ENCODE measurements at places on chromosomes 4 and X.
A peak's percentile ranks its signal among the peaks of the same experiment; 100 is the strongest.

DNA sequence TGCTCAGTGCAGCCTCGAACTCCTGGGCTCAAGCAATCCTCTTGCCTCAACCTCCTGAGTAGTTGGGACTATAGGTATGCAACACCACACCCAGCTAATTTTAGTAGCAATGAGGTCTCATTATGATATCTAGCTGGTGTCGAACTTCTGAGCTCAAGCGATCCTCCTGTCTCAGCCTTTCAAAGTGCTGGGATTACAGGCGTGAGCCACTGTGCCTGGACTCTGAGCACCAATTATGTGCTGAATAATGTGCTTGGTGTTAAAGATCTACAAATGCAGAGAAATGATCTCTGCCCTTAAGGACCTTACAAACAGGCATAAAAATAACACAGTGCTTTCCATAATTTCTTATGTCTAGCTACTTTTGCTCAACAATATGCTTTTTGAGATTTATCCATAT is 129.0 kb upstream of the CBR4 start:
- no peak for DNase-seq

DNA sequence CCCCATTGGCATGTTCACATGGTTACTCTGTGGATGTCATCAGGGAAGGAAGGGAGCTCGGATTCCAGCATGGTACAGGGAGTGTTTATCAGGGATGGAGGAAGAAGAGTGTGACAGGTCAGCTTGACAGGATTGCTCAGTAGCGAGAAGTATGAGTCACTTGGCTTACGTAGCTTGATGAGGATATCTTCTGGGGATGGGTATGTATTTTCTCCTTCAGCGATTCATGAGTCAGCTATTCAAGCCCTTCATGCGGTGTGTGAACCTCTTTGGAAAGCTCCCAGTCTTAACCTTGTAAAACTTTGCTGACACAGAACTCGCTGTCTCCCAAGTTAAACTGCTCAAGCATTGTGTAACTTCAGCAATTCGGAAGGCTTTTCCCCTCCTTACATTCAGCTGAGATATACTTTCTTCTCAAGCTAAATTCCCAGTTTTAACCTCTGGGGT is 275.4 kb downstream of the ARHGAP10 start:
- DNase-seq, result no peak

- DNase-seq, result no peak
Observed at GRCh38 chrX:340641-341423, 22.2 kb upstream of the GTPBP6 start.

GRCh38 chr4:116386856-116387255 is 698.5 kb downstream of the TRAM1L1 start:
- no peak for DNase-seq

DNA sequence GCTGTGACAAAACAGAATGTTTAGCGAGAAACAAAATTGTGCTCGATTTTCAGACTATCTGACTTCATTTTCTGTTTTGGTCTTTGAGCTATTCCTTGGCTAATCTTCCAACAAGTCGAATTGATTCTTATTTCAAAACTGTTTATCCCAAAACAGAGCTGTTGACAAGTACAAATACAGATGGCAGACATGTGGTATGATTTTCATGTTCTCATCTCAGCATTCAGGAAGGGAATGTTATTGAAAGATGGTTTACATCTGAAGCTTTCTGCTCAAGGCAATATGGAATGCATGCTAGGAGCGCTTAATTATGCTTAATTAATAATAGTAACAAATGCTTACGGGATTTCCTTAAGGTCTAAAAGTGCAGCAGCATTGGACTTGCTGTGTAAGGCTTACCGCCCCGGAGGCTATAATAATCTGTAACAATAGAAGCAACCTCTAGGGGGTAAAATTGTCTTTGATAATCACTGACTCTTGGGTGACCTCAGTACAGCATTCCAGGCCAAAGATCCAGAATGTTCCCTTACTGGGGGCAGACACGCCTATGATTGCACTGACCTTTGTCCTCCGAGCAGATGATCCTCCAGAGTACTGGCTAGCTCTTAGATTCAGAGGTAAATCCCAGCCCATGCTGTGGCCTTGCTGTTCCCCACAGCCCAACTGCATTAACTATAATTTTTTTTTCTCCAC is 16.4 kb downstream of the LSM6 start:
- DNase-seq, result no peak

GRCh38 chr4:137768196-137768595 is 235.9 kb upstream of the PCDH18 start:
- no peak for DNase-seq

- DNase-seq, result no peak
Observed at GRCh38 chrX:6004529-6004928, 224.1 kb downstream of the NLGN4X start.

- no peak for DNase-seq
Observed at GRCh38 chr4:33715841-33716395, 2528.4 kb downstream of the ARAP2 start.

DNA sequence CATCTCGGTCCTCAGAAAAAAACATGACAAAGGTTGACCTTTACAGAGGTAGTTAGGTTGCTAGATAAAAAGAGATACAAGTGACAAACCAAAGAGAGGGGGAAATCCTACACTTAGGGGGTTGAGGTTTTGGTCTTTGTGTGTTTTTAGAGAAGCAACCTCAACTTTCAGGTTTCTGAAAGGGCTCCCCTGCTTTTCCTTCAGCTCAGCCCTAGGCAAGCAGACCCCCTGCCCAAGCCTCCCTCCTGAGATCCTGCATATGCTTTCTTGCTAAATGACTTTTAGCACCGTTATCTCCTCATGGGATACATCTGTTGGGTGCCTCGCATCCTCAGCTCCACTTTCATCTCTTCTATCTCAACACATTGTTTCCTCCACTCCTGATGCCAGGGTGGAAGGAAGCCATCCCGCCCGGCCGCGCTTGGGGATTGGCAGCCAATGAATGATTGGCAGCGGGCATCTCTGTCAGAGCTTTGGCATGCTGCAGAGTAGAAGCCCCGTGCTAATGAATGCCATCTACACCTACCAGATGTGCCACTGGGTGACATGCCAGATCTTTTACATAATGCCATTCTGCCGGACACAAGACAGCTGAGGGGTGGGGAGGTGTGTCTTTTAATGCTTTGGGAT is 15.0 kb upstream of the PRDM8 start:
- DNase-seq, result no peak

- no peak for DNase-seq
Observed at GRCh38 chr4:7307394-7308099, 115.2 kb downstream of the SORCS2 start.

DNA sequence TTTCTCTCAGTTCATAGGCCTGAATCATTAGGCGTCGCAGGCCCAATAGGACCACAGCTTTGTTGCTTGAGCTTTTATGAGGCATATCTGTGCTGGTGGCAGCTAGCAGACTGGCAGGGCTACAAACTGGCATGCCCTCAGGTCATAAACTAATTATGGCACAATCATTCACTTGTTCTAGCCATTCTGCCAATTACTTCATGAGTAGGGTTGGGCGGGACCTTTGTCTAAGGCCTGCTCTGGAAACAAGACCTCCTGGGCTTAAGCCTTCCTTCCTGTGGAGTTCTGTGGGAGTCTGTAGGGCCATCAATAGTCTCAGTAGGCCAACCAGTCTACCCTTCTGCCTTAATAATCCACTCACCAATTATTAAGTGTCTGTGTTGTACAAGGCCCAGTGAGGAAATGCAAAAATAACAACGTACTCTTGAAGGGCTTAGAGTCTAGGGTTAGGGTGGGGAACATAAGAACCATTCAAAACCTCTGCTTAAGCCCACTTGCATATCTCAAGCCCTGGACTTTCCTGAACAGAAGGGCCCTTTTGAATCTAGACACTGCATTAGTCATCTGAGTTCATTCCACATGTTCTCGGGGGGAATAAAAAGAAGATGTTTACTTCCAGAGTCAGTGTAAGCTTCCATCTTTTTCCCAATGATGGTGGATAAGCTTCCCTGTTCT is 44.5 kb downstream of the SHROOM4 start:
- no peak for DNase-seq

DNA sequence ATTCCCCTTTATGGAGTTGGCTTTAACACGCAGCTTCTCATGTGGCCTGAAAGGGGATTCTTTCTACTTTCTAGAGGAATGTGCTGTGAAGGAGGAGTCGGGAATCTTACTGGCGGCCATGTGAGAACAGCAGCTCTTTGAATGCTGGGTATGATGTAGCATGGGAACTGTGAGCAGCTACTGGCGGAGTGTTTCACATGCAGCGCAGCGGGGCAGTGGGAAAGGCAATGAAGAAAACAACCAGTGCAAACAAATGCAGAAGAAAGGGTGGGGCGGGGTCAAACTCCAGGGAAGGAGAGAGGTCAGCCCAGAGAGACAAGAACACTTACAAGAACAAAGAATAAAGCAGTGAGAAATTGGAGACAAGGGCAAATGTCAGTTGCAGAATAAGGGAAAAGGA is 363.8 kb upstream of the FTHL17 start:
- no peak for DNase-seq

DNA sequence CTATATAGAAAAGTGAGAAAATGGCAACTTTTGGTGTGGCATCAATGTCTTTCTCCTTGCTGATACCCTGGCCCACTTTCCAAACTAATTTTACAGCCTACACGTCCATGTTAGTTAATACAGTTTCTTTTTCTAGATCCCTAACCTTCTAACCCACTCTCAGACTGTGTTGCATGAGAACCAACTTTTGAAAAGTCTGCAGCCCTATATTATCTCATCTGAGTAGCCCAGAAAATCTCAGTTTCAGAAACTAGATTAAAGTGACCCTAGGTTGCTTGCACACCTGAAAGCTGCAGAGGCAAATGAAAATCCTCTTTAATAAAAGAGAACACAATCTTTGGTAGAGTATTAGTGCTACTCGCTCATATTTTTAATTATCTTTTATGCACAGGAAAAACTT is 371.6 kb upstream of the EMCN start:
- DNase-seq, result no peak

DNA sequence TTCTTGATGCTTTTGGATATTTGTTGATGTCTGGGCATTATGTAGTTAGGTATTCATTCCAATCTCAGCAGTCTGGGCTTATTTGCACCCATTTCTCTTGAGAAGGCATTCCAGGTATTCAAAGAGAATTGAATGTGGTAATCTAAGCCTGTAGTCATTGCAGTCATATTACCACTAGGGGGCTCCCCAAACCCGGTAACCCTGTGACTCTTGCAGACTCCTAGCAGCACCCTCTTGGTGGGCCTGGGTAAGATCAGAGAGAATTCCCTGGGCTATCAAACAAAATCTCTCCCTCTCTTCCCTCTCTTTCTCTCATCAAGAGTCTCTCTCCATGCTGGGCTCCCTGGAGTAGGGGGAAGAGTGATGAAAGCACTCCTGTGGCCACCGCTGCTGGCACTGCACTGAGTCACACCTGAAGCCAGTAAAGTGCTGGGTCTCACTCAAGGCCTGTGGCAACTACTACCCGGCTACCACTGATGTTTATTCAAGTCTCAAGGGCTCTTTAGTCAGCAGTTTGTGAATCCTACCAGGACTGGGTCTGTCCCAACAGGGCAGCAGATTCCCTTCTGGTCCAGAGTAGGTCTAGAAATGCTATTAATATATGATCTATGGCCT is 187.7 kb upstream of the NUDT10 start:
- DNase-seq, result peak; percentile 40

All from glutamatergic neuron (in vitro differentiated cells).